ENCODE measurements at places on chromosomes 7 and 10.

- no peak for DNase-seq
These were observed 1124.7 kb downstream of the DNAJB9 start for GRCh38 chr7:109694149-109695071.

- DNase-seq, result peak; percentile 67
These were observed 19.4 kb downstream of the ITGB1 start for GRCh38 chr10:32938554-32939061.

- no peak for DNase-seq
These were observed 9.5 kb downstream of the MNX1 start for GRCh38 chr7:157000741-157001653.

DNA sequence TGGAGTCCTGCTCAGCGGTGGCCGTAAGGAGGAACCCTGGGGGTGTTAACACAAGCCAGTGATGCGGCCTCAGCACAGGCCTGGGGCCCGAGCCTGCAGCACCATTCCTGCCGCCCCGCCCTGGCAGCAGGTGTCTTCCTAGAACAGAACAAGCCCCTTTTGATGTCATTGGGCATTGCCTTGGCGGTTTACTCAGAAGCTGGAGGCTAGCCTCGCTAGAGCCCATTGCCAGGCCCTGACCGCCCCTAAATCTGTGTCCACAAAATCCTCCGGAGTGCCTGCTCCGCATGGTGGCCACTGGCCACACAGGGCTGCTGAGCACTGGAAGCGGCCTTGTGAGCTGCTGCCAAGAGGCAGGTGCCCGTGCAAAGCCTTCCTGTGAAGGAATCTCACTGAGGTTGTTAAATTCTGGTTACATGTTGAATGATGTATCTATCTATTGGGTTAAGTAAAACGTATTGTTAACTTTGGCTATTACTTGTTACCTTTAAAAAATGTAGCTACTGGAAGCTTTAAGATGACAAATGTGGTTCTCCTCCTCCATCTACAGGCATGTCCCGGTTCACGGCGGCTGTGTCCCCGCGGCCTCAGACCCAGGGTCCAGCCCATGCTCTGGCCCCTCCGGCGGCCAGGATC is 1.2 kb upstream of the INPP5A start:
- DNase-seq, result no peak

GRCh38 chr10:14609178-14609577 is 165.5 kb downstream of the FAM107B start:
- no peak for DNase-seq

GRCh38 chr10:132850896-132851295 is 64.9 kb upstream of the NKX6-2 start:
- no peak for DNase-seq

DNA sequence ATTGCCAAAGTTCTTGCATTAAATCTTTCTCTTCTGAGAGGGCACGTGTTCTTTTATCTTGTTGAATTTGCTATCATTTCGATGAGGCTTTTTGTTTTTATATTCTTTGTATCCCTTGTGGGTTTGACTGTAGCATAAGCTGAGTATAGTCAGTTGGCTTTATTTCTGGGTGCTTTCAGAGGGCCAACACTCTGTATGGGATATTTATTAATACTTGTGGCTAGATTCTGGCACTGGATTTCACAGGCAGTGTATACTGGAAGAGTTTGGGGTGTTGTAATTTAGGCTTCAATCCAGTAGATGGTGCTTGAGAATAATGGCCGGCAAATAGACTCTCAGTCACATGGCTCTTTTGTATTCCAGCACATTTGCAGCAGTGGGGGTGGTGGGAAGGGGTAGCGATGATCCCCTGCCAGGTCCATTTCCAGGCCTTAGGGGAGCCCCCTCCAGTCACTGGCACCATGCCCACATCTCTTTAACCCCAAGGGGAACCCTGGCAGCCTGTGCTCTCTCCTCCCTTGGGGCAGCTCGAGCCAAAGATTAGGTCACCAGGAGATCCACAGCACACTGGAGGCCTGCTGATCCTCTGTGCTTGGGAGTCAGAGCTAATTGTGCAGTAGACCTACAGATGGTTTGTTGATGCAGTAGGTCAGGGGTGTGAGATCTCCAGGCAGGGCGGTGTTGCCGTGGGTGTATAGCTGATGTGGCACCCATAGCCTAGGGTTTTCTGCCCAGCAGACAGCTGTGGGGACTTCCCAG is 81.8 kb downstream of the PTPN20 start:
- peak; percentile 42 for DNase-seq

All from hematopoietic multipotent progenitor cell treated with erythropoietin and hydrocortisone succinate and interleukin-3 and kit ligand, for 8 days (in vitro differentiated cells).